ENCODE measurements at places on chromosomes 3 and 15. TPM values are rescaled to one million over a fixed set of nuclear protein-coding genes. Genes with fewer than 3 reads are reported as not detected.

The CPNE9 gene
- not detected for total RNA-seq

The TNNC1 gene
- total RNA-seq, result 0.89 TPM

The ZPLD1 gene
- 0.42 TPM for total RNA-seq

The CYP8B1 gene
- not detected for total RNA-seq

The H1-8 gene
- total RNA-seq, result not detected

The PROK2 gene
- not detected for total RNA-seq

The TTBK2 gene
- total RNA-seq, result 13.9 TPM

The ARNT2 gene
- total RNA-seq, result 1.8 TPM

The GADL1 gene
- total RNA-seq, result not detected

The ILDR1 gene
- total RNA-seq, result not detected

The EBLN2 gene
- 8.9 TPM for total RNA-seq

The ACOX2 gene
- 13.4 TPM for total RNA-seq

The PCOLCE2 gene
- 29.4 TPM for total RNA-seq

The EFHB gene
- total RNA-seq, result 0.42 TPM

The PRKCI gene
- 82.5 TPM for total RNA-seq

The CCR9 gene
- total RNA-seq, result not detected

The BNC1 gene
- total RNA-seq, result 23.3 TPM

The HIGD2B gene
- total RNA-seq, result not detected

The RETNLB gene
- not detected for total RNA-seq

The FOXL2NB gene
- total RNA-seq, result not detected

The BUB1B gene
- total RNA-seq, result 3.6 TPM

The DCUN1D1 gene
- 38.5 TPM for total RNA-seq
